ENCODE measurements at places on chromosomes 2 and 18.

- no peak for DNase-seq
Measured at GRCh38 chr2:132697556-132698205, 27.7 kb upstream of the LYPD1 start.

DNA sequence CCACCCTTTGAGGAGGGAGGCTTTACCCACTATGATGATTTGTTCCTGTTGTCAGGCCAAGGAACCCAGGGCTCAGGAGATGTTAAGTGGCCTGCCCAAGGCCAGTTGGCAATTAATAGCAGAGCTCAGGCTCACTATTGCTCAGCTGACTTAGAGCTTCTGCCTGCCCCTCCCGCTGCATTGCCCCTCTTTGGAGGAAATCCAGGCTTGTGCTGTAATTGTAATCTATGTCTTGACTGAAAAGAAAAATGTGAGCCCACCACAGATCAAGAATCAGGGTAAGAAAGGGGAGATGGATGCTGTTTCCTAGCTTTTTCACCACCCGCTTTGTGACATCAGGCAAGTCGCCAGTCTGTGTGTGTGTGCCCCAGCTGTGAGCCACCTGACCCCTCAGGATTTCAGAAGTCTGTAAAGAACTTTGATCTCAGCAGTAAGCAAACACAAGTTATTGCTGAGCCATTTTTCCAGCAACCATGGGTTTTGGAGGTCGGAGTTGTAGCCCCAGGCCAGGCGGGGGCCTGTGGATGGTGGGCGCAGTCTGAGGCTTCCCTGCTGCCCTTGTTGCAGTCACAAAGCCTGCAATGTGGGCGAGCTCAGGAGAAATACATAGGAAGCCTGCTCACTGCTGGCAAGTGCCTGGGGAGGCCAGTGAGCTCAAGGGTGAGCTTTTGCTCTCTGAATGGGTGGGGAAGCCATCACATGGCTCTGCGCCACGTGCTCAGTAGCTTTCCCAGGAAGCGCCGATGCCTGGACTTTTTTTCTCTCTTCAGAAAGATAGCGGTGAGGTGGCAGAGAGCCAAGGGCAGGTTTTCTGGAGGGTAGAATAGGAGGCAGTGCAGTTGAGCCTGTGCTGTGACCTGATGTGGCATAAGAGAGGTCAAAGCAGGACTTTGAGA, 6.1 kb downstream of the CABLES1 start:
- DNase-seq, result no peak

GRCh38 chr2:145484448-145485097, 964.7 kb upstream of the ZEB2 start:
- DNase-seq, result no peak

DNA sequence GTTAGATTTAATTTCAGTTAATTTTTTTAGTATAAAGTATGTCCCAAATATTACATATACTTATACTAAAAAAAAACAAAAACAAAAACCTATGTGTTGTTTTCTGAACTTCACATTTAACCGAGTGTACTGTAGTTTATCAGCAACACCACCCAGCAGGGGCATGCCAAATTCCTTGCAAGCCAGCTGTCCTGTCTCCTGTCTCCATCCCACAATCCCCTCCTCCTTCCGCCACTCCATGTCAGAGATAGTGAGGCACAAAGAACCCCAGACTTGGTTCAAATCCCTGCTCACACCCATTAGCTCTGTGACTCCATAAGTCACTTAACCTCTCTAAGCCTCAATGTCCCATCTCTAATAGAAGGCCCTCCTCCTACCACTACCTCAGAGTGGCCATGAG, 9.4 kb downstream of the CHST10 start:
- no peak for DNase-seq

DNA sequence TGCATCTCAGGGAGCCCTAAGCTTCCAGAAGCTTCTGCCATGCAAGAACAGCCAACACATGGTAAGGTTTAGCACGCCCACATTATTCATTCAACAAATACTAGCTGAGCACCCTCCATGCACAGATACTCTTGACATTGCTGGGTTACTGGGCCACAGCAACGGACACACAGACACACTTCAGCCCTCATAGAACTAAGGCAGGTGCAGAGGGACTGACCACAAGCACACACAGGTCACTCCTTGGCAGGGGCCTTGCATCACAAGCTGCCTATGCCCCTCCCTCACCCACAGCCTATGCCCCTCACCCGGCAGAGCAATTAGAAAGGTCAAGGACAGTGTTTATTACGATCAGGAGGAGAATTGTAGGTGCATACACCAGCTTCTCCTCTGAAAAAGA, 15.8 kb downstream of the SLC14A2 start:
- no peak for DNase-seq

GRCh38 chr2:37629529-37629928, 41.9 kb downstream of the CDC42EP3 start:
- no peak for DNase-seq

DNA sequence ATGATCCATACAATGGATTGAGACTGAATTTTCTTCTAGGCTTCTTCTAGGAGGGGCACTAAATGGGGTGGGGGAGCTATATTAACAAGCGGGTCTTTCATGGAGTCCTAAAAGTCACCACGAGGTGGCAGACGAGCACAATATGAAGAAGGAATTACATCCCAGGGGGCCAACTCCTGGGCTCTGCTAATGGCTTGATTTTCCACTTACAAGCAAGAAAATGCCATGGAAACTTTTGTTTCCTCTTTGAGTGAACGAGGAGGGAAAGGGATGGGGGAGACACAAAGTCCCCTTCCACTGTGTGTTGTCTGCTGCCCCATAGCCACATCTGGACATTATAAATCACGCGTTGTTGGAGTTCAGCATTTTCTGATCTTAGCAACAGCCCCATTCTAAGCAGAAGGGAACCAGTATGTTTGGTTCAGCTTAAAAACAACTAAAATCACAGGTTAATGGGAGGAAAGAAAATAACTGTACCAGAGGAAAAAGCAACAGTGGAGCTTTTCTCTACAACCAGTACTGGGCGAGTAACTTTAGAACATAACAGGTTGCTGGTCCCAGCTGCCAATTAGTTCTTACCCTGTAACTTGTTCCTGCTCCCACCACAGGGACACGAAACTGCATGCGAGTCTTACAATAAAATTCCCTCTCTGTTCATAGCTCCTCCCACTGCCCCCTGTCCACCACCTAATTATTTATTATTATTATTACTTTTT, 285.0 kb upstream of the PARD3B start:
- DNase-seq, result no peak

DNA sequence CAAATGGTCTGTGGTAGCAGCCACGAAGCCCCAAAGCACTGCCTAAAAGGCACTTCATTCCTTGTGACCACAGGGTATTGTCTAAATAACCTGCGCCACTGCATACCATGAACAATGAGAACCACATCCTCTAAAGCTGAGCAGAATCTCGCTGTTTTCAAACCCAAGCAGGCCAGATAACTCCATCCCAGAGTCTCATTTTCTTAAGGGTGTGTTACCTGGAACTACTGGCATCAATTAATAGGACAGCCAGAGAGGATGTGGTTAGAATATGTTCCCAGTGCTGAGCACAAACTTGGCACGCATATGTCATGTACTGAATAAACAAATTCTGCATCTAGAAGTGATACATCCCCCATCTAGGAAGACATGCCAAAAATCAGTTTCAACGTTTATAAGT, 13.0 kb downstream of the VPS4B start:
- DNase-seq, result no peak

DNA sequence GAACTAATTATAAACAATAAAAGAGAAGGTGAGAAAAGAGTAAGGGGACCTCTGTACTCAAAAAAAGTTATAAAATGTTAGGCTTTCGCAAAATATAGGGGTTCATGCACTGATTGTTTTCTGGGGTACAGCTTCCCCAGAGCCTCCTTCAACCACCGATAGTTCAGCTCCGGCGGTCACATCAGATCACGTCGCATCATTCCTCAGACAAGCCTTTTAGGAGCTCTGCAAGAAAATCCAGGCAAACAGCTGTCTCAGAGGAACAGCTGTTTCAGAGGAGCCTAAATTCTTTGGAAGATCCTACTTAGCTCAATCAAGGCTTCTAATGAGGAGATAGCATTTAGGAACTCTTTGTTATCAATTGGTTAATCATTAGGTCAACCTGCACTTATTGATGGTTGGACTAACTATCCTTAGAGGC, 78.7 kb downstream of the MYCN start:
- DNase-seq, result no peak

DNA sequence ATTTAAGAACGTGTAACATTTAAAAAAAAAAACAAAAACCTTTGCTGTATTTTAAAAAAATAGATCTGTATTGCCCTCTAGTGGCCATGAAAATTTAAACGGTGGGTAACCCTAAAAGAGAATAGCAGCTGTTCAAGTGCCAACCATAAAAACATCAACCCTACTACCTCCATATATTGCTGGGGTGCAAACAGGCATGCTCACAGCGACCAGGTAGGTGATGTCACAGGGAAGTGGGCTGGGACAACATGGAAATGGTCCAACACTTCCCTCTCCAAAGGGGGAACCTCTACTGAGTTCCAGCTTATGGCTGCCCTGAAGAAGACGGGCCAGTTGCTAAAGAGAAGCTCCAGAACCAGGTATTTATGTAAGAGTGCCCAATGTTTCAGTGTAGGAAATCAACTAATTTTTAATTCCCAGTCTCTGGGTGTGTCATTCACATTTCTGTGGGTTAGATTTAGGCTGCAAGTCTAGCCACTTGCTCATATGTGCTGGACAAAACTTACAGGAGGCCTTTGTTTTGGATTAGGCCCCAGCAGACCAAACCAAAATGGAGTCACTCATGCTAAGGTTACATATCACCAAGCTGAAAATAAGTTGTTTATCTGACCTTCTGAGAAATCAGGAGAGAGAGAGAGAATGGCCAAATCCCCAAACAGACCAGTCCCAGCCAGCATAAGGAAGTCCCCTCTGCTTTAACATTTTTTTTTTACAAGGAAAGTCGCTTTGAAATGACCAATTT, 54.5 kb downstream of the SKA1 start:
- no peak for DNase-seq

DNA sequence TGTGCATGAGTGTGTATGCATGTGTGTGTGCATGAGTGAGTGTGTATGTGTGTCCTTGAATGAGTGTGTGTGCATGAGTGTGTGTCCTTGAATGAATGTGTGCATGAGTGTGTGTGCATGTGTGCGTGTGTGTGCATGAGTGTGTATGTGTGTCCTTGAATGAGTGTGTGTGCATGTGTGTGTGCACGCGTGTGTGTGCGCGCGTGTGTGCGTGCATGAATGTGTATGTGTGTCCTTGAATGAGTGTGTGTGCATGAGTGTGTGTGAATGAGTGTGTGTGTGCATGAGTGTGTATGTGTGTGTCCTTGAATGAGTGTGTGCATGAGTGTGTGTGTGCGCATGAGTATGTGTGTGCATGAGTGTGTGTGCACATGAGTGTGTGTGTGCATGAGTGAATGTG, 271.9 kb downstream of the RNF144A start:
- DNase-seq, result no peak

GRCh38 chr2:109049022-109049421, 60.0 kb upstream of the EDAR start:
- DNase-seq, result no peak
